ENCODE measurements at places on chromosomes 2 and 18.

- DNase-seq = no peak
These were observed 5.3 kb downstream of the MFSD6 start for GRCh38 chr2:190413421-190413820.

GRCh38 chr2:201735486-201735885 is 37.0 kb upstream of the MPP4 start:
- no peak for DNase-seq

DNA sequence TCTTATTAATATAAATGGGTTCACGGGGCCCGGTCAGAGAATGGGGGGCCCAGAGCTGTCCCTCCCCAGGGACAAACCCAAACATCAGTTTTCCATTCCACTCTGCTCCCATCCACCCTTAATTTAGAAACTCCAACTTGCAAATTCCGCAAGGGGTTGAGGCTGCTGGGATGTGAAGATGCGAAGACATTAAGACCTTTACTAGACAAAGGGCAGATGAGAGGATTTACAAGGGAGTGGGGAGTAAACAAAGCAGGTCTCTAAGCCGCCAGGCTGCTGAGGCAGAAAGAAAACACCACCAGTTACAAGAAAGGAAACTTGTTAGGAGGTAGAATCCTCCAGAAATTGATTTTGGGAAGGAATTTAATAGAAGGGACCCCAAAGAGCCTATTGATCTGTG is 33.1 kb downstream of the MARCO start:
- no peak for DNase-seq

DNA sequence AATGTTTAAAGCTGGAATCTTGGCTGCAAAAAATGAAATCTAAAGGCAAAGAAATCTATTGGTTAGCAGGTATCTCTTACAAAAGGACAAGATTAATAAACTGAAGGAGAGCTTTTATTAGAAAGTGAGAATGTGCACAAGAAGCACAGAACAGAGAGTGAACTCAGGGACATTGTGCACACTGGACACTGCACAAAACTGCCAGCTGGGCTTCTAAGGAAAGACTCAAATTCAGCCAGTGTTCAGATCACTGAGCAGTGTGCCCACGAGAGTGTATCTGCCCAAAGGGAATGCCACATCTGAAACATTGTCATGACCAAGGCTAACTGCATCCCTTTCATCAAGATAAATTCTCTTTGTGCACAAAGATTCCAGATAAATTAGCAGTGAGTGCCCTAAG is 129.7 kb upstream of the KCNH7 start:
- DNase-seq = no peak

DNA sequence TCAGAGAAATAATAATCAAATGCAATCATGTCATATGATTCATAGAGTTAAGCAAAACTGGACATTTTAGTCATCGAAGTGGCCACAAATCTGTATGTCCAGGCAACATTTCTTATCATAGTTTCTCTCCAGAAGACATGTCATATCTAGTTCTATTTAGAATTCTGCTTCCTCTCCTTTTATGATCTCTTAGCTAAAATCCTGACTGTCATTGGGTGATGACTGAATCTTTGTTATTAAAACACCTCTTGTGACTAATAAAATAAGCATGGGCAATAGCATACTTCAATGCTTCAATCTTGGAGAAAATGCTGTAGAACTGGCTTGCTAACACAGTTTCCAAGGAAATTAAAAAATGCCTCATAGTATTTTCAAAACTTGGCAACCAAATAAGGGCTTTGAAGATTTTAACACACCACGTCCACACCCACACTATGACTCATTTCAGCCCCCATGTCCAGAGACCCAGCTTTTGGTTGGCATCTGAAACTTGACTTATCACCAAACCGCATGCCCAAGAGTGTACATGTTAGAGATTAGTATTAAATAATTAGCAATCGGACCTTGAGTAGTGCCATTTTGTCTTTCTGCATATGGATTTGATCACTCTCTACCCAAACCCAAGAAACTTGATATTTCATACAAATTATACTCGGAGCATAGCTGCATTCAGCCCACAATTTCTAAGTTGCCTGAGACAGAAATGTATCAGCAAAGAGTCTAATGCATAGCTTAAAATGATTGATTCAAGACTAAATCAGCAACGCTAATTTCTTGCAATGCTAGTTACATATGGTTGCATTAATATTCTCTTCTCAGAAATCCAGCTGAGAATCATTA is 106.5 kb upstream of the ETAA1 start:
- DNase-seq = no peak
